ENCODE measurements at places on chromosomes 12 and 14. TPM values are rescaled to one million over a fixed set of nuclear protein-coding genes. Genes with fewer than 3 reads are reported as not detected.

DNA sequence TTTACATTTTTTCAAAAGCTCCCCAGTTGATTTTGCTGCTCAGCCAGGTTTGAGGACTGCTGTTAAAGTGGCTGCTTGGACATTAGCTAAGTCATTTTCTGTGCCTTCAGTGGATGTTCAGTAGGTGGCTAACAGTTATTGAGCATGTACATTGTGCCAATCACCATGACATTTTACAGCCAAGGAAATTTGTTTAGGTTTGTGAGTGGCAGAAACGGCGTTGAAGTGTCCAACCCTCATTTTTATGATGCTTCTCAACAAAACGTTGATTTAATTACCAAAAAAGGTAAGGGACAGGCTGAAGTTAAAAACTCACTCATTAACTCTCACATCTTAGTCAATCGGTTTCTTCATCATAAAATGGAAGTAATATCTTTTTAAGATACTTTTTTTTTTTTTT is 37.0 kb upstream of the LRIG3 start:
- no peaks in the 10 kb centered on the region for H3K4me1 ChIP-seq
- no peak for DNase-seq
- no peaks in the 10 kb centered on the region for H3K27me3 ChIP-seq

DNA sequence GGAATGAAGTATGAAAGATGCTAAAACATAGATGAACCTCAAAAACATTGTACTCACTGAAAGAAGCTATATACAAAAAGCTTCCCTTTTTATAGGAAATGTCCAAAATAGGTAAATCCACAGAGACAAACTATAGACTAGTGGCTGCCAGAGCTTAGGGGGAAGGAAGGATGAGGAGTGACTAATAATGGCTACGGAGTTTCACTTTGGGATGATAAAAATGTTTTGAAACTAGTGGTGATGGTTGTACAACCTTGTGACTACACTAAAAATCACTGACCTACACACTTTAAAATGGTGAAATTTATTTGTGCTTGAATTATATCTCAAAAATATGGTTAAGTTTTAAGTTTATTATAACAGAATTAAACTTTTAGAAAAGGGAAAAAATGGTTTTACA is 37.1 kb upstream of the AMN1 start:
- DNase-seq, result no peak
- no peaks in the 10 kb centered on the region for H3K36me3 ChIP-seq
- no peak overlapping the region for H3K4me3 ChIP-seq
- no peak overlapping the region for H3K27ac ChIP-seq

DNA sequence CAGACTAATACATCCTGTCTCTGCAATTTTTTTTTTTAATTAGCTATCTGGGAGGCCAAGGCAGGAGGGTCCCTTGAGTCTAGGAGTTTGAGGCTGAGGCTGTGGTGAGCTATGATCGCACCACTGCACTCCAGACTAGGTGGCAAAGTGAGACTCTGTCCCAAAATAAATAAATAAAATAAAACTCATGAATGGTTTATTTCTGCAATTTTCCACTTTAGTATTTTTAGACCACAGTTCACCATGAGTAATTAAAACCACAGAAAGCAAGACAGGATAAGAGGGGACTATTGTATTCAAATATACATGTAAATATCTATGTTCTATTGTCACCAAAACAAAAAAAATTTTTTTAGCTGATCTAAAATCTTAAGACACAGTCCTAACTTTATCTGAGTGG is 17.8 kb downstream of the TAOK3 start:
- no peaks in the 10 kb centered on the region for H3K36me3 ChIP-seq
- DNase-seq, result no peak
- H3K27me3 ChIP-seq, result no peaks in the 10 kb centered on the region
- no peak overlapping the region for H3K4me3 ChIP-seq
- no peak overlapping the region for H3K27ac ChIP-seq

DNA sequence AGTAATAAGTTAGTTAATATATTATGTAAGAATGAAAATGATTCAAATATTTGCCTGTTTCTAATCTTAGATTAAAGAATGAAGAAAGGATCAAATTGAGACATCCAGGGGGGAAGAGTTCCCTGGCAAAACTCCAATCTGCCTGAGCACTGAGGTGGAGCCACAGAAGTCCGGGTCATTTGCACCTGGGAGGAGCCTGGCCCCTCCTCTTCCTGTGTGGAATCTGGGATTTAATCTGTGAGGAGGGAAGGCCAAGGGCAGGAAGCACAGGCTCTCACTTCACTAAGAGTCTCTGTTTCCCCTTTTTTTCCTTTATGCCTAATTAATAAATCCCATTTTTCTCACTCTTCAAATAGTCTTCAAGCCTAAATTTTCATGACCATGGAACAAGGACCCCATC is 599.5 kb downstream of the FLRT2 start:
- peaks cover 9% of the 10 kb centered on the region for H3K36me3 ChIP-seq
- no peaks in the 10 kb centered on the region for H3K4me1 ChIP-seq
- no peaks in the 10 kb centered on the region for H3K27me3 ChIP-seq
- H3K27ac ChIP-seq, result no peak overlapping the region
- H3K4me3 ChIP-seq, result no peak overlapping the region

DNA sequence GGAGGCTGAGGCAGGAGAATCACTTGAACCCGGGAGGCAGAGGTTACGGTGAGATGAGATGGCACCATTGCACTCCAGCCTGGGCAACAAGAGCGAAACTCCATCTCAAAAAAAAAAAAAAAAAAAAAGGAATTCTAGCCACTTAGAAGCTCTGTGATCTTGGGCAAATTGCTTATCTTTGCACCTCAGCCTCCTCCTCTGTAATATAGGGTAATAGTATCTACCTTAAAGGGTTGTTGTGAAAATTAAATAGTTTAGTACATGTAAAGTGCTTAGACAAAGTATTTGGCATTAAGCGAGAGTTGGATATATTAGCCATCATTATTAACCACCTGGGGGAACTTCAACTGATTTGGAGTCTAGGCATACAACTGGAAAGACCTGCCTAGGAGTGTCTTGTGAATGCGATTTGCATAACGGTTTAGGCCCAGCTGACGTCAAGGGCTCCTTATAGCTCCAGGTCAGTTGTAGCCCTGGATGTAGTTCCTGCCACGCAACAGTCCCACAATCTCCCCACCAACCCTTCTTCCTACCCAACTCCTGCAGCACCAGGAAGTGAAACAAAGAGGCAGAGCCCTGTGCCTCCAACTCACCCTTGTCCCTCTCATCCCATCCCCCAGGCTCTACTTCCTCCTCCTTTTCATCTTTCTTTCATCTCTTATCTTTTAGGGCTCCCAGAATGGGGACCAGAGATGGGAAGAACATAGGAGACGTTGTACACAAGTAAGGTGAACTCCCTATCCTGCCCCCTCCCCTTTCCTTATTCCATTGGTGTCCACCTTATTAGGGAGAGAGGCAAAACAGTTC is 2.1 kb upstream of the IL23A start:
- H3K4me1 ChIP-seq, result peaks cover 48% of the 10 kb centered on the region
- no peaks in the 10 kb centered on the region for H3K27me3 ChIP-seq
- DNase-seq, result no peak
- peaks cover 6% of the 10 kb centered on the region for H3K36me3 ChIP-seq

Gene WDR20
- 17.1 TPM for polyA plus RNA-seq

Gene ACSS3
- polyA plus RNA-seq, result not detected
